GM23338 (cell line): ENCODE measurements at places on chromosomes 3 and 15. TPM values are rescaled to one million over a fixed set of nuclear protein-coding genes. Genes with fewer than 3 reads are reported as not detected.

DNA sequence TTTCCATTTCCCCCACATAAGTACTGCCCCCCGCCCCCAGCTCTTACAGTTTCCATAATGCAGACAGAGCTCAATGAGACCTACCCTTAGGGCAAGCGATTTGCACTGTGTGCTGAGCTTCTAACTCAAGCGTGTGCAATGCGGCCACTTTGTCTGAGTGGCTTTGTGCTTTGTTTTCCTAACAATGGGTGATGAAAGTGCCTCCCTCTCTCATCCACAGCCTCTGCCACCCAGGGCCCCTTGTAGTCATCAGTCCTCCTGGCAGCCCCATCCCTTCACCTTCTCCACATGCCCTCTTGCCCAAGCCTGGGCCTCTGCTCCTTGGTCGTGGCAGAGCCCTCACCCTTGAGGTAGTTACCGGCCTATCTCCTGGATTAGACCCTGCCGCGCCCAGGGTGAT is 17.2 kb downstream of the DAPK2 start:
- no peak for DNase-seq
- H3K36me3 ChIP-seq, result no peaks in the 10 kb centered on the region
- no peak overlapping the region for H3K4me3 ChIP-seq
- H3K27me3 ChIP-seq, result no peaks in the 10 kb centered on the region

DNA sequence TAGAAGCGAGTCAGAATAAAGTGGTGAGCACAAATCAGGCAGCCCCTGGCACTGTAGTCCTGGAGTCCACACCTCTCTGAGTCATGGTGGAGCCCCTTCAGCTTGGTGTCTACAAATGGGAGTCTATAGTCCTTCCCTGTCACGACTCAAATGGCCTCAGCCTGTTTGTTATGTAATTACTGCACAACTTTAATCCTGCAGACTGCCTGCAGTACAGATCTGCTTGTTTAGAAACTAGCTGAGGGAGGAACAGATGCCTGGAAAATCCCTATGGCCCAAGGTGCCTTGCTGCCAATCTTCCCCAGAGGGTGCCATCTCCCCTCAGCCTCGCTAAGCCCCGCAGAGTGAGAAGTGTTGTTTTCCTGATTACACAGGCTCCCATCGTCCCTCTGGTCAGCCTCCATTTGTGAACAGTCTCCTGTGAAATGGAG is 3.9 kb upstream of the CXCR6 start:
- 0 out of 2 replicates have a peak overlapping the region, but pooled peaks have one; percentile 48 for H3K27ac ChIP-seq
- H3K36me3 ChIP-seq, result peaks cover 8% of the 10 kb centered on the region

DNA sequence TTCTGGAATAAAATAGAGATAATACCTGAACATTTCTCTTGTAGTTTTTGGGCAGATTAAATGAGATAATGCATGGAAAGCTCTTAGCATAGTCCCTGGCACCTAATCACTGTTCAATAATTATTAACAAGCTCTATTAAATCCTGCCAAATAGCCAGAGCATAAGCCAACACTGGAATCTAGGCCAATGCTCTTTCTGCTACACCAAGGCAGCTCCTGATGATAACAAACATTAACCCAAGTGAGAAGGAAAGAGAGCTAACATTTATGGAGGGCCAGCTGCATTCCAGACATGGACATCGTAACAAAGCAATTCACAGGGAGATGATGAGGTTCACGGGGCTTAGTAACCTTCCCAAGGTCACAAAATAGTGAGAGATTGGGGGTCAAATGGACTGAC is 23.3 kb downstream of the LARP6 start:
- peaks cover 4% of the 10 kb centered on the region for H3K4me1 ChIP-seq
- no peak overlapping the region for H3K4me3 ChIP-seq
- H3K36me3 ChIP-seq, result no peaks in the 10 kb centered on the region
- H3K27ac ChIP-seq, result no peak overlapping the region

GRCh38 chr15:79560384-79560783 is 128.2 kb downstream of the MINAR1 start:
- no peak for DNase-seq
- no peak overlapping the region for H3K4me3 ChIP-seq
- no peaks in the 10 kb centered on the region for H3K36me3 ChIP-seq
- H3K4me1 ChIP-seq, result no peaks in the 10 kb centered on the region
- no peak overlapping the region for H3K27ac ChIP-seq

- no peak for DNase-seq
- no peak overlapping the region for H3K4me3 ChIP-seq
- no peaks in the 10 kb centered on the region for H3K36me3 ChIP-seq
- H3K4me1 ChIP-seq, result no peaks in the 10 kb centered on the region
Measured at GRCh38 chr3:117545484-117545883, 835.9 kb downstream of the TUSC7 start.

DNA sequence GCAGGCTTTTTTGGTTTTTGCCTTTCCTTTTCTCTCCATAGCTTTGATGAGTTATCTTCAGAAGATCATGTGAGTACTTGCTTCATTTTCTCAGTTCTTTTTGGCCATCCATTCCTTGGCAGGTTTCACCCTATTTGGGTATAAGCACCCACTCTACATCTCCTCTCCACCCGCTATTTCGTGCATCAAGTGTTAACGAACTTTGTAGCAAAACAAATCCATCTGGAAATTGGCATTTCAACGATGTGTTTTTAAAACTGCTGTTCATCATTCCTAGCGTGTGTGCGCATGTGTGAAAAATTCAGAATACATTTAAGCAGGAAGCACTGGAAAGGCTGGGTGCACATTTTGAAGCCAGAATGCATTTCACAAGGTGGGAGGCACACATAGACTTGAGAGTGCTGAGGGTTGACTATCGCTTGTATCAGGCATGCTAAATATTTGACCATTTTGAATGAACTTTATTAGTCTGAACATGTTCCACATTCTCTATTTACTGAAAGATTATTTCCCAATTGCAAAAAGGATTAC is 89.7 kb upstream of the FHIT start:
- H3K4me1 ChIP-seq, result no peaks in the 10 kb centered on the region
- no peaks in the 10 kb centered on the region for H3K36me3 ChIP-seq
- no peaks in the 10 kb centered on the region for H3K27me3 ChIP-seq
- H3K27ac ChIP-seq, result no peak overlapping the region

DNA sequence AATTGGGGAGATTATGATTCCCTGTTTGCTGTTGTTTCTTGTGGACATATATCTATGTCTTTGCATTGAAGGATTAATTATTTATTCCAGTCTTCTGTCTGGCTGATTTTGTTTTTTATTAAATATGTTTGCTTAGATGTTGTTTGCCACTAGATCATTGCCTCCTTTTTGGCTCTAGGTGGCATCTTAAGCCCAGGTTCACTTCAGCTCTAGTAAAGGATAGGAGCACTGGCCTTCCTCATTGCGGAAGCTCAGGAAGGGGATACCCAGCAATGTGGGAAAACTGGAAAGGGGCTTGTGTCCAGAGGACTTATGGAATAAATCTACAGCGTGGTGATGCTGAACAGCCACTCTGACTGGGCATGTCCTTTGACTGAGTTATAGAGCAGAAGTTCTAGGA is 821.6 kb downstream of the PDCD6IP start:
- H3K36me3 ChIP-seq, result no peaks in the 10 kb centered on the region
- H3K27me3 ChIP-seq, result no peaks in the 10 kb centered on the region
- no peak overlapping the region for H3K4me3 ChIP-seq
- H3K4me1 ChIP-seq, result no peaks in the 10 kb centered on the region
- peak; percentile 60 for DNase-seq

DNA sequence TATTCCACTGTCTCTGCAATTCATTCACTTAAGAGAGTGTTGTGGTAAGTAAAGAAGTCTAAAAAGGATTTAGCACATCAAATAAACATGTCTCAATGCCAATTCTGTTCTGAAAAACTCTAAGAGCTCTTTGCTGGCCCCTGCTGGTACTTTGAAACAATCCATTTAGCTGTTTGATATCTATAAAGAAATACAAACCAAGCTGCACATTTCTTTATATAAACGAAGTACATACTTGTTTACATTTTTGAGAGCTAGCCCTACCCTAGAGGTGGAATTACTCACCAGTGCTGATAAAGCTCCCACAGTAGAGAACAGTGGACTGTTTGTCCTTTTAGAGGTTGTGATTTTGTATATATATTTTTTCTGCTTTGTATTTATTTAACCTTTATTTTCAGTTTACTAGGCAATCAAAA is 75.5 kb downstream of the NEDD4 start:
- H3K4me3 ChIP-seq, result no peak overlapping the region
- no peak overlapping the region for H3K27ac ChIP-seq
- H3K36me3 ChIP-seq, result no peaks in the 10 kb centered on the region
- H3K4me1 ChIP-seq, result no peaks in the 10 kb centered on the region
- peak; percentile 53 for DNase-seq

- H3K27me3 ChIP-seq, result no peaks in the 10 kb centered on the region
- no peak overlapping the region for H3K27ac ChIP-seq
- no peaks in the 10 kb centered on the region for H3K36me3 ChIP-seq
- H3K4me1 ChIP-seq, result no peaks in the 10 kb centered on the region
Measured at GRCh38 chr3:145411605-145412004, 749.4 kb downstream of the PLOD2 start.

DNA sequence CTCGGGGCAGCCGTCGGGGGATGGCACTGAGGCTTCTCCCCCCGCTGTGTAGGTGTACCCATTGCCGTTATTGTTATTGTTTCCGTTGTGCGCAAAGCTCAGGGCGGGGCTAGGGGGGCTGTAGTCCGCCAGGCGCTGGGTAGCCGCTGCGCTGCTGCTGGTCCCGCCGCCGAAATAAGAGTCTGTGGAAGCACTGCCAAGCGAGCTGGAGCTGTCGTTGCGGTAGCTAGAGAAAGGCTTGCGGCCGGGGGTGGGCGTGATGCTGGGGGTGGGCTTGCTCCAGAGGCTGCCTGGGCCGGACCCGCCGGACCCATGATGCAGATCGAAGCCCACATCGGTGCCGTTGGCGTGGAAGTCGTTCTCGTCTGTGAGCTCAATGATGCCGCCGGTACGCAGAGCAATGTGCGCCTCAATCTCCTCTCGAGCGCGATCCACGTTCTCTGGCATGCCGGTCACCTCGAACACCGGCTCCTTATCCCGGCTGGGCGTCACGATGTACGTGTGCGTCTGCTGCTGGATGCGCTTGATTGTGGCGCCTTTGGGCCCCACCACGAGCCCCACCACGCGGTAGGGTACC is 1.9 kb downstream of the MEX3B start:
- H3K4me1 ChIP-seq, result peaks cover 23% of the 10 kb centered on the region
- peaks cover 31% of the 10 kb centered on the region for H3K27me3 ChIP-seq
- 0 out of 2 replicates have a peak, but pooled peaks cover 7% of the 10 kb centered on the region for H3K36me3 ChIP-seq

- H3K27me3 ChIP-seq, result no peaks in the 10 kb centered on the region
- H3K27ac ChIP-seq, result no peak overlapping the region
- no peak overlapping the region for H3K4me3 ChIP-seq
- H3K36me3 ChIP-seq, result no peaks in the 10 kb centered on the region
- no peak for DNase-seq
Measured at GRCh38 chr3:161393803-161394202, 22.5 kb upstream of the SPTSSB start.

Gene DPPA2
- 9.3 and 14.3 TPM in 2 replicates for total RNA-seq

Gene GPR87
- not detected in 2 replicates for total RNA-seq

Gene SLC6A20
- total RNA-seq, result 0.14 TPM in 1 of 2 replicates, not detected in the other

Gene TM4SF4
- total RNA-seq, result not detected in 2 replicates

Gene TBL1XR1
- total RNA-seq, result 122 and 130 TPM in 2 replicates

Gene FRMD4B
- 6.4 and 8.6 TPM in 2 replicates for total RNA-seq
